ENCODE measurements at places on chromosomes 1 and 21. TPM values are rescaled to one million over a fixed set of nuclear protein-coding genes. Genes with fewer than 3 reads are reported as not detected.

GRCh38 chr1:183443011-183443410, 24.8 kb upstream of the NMNAT2 start:
- no peak for DNase-seq

DNA sequence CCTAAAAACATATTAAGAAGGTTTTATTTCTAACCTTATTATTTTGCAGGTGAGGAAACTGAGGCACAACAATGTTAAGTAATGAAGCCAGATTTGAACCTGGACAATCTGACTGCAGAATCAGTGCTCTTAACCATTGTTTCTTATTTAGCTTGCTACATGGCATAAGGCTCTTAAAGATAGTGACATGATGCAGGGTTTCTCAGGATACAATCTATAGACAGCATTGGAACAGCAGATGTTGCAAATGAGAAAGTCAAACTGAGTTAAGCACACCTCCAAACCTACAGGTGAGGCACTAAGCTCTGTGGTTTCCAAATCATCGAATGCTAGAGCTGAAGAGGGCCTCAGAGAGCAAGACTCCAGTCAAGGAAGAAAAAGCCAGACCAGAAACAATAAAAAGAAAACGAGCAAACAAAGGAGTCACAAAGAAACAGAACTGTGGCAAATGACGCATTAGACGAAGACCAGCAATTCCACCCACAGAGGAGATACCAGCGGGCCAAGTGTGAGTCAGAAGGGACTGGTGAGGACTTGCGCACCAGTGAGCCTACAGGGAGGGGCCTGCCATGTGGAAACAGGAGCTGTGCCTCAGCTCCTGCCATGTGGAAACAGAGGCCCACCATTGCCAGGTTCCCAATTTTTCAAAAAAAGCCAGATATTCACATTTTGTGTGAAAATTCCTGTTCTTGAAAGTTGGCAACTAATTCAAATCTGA, 14.4 kb downstream of the CD58 start:
- DNase-seq: peak; percentile 87

GRCh38 chr1:233319272-233319671, 8.3 kb upstream of the MAP3K21 start:
- DNase-seq: no peak

- peak; percentile 25 for DNase-seq
These were observed at the start of gene B4GALT2 for GRCh38 chr1:43978551-43979260. Gene B4GALT2, plus strand, starts transcription at chr1:43979210. Its CDS starts 1,951 bp downstream, at chr1:43981161.

DNA sequence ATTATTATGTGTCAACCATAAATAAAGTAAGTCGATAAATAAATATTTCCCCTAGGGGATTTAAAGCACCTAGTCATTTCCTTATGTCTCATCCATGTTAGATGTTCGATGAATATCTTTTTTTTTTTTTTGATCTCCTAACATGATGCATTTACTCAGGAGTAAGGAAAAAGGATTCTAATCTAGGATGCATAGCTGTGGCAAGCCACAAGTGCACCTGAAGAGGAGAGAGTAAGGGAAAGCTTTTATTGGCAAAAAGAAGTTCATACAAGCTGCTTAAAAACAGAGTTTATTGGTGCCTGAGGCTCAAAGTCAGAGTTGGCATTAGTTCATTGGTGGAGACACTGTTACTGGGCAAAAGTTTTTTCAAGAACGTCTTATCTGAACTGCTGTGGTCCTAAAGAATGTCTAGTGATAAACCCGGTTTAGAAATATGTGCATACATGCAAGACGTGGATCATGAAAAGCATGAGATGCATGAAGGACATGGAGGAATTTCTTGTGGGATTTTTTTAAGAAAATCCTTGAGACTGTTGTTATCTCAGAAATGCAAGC, 51.7 kb downstream of the SWT1 start:
- DNase-seq: no peak

DNA sequence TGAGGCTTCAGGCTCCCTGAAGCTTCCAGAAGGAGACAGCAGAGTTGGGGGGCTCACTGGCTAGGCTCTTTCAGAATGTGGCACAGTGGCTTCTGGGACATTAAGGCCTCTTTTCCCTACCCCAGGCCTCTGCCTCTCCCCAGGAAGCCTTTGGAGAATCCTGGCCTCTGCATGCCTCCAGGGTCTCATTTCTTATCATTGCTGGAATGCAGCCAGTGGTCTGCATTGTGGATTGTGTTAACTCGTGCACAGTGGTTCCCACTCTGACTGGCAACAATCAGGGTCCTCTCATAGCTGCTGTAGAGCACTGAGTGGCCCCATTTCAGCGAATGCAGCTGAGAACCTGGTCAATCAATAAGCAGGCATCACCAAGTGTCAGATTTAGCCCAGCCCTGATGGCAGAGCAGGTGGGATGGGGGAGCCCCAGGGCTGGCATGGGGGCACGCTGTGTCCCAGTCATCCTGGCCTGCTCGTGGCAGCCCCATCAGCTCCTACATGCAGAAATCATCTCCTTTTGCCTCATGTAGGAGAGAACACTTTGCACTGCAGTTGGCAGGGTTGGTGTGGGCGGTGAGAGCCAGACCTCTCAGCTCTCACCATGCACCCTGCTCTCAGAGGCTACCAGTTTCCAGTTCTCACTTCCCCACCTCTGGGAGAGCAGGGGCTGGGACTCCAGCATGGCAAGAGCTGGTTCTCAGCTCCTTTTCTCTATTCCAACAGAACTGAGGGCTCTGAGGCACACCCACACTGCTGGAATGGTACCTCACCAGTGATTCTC, 13.4 kb downstream of the ADORA1 start:
- DNase-seq: no peak

DNA sequence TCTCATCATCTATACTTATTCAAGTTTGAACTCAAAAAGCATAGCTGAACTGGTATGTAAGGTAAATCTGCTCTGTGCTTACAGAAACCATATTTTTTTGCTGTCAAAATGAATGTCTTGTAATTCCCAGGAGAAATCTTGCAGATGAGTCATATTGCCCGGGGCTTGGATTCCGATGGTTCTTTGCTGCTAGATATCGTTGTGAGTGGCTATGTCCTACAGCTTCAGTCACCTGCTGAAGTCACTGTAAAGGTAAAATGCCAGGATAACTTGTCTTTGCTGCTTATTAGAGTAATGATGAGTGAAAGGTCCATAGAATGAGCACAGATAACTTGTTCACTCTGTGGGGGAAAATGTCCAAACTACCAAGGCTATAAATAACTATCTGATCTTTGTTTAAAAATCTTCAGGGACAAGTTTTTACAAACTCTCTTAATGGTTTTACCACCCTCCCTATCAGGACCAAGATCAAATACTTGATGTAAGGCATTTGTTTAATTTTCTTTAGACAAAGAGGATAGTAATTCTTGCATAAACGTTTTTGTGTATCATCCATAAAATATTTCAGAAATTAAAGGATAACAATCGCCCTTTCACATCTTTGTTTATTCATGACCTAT, 222.3 kb downstream of the TPR start:
- peak; percentile 23 for DNase-seq

- no peak for DNase-seq
These were observed 112.6 kb downstream of the HUNK start for GRCh38 chr21:31985398-31985797.

- peak; percentile 39 for DNase-seq
These were observed 65.5 kb upstream of the LRP8 start for GRCh38 chr1:53393325-53393792.

GRCh38 chr21:29074007-29074376, 544 bp upstream of the CCT8 start:
- no peak for DNase-seq

DNA sequence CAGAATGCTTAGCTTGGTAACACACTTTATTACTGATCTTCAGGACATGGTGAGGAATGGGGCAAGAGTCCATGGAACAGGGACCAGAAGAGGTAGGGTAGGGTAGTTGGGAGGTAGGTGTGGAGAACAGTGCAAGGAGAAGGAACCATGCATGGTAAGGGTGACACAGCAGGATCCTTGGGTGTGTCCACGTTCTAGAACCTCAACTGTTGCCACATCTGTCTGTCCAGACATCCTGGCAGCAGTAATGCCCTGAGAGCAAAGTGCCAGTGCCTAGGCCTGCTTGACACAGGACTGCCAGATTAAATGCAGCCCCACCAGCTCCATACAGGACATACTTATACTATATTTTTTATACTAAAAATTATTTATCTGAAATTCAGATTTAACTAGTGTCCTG, 13.9 kb downstream of the DMAP1 start:
- no peak for DNase-seq

- peak; percentile 86 for DNase-seq
These were observed at the start of gene PIGC for GRCh38 chr1:172443666-172444453. Gene PIGC, minus strand, starts transcription at chr1:172444069. Its CDS starts 1,447 bp downstream, at chr1:172442622.

DNA sequence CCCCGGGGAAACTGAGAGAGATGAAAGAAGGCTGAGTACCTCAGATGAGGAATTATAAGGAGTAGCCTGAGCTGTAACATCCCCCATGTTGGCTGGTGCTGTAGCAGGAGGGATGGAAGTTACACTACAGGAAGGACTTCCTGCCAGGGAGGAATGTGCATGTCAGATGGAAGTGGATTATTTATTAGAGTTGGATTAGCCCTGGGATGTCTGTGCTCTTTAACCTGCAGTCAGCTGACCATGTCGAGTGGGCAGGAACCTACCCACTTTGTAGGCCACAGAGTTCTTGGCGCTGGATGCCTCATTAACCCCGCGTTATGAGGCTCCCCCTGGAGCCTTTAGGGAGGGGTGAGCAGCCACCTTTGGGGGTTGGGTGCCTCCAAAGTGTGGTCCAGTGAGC, 757 bp upstream of the SEMA4A start:
- DNase-seq: no peak

GRCh38 chr1:110914676-110915075, 41.7 kb downstream of the CD53 start:
- DNase-seq: no peak

DNA sequence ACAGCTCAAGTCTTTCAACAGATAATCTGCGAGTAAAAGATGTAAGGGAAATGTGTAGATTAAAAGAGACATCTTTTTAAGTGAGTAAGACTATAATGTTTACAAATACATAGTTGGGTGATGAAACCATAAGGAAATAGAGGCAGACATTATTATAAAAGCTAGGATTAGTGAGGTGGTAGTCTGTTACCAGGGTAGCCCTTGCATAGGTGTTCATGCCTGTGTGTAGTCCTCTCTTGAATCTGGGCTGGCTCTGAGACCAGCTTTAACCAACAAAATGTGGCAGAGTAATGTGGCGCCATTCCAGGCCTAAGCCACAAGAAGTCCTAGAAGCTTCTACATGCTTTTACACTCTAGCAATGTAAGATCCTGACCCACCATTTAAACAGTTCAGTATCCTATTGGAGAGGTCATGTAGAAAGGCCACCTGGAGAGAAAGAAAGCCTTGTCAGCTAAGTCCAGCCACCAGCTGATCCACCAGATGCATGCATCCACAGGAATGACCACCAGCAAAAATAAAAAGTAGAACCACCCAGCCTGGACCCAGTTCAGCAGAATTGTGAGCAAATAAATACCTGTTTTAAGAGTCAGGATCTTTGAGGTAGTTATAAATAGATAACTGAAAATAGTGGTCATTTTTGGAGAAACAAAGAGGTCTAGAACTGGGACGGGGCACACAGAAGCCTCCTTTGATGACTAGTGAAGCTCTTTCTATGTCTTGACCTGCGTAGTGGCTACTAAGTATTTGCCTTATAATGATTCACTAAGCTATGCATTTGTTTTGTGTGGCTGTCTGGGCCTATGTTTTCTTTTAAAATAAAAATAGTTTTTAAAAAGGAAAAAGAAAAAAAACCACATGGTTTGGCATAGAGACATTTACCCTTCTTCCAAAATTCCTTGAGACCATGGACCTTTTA, 8.1 kb downstream of the NIBAN1 start:
- no peak for DNase-seq

- DNase-seq: no peak
These were observed 1.2 kb downstream of the LMX1A start for GRCh38 chr1:165355139-165355976.

DNA sequence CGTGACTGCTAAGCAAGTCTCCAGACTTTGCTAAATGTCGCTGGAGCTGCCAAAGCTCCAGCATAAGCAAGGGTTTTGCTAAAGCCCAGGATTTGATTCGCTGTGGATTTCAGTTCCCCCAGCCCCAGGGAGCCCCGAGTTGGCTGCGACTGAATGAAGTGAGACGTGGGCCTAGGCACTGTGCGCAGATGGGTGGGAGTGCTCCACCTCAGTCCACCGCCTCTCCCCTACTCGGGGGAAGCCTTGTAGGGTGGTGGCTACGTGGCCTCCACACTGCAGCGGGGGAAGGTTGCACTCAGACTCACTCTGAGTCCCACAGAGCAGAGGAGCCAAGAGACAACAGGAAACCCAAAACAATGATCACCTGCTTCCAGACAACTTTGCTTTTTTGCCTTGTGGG, 397.8 kb upstream of the VAMP3 start:
- DNase-seq: no peak

GRCh38 chr1:205629751-205630150, 2.1 kb downstream of the ELK4 start:
- DNase-seq: no peak

DNA sequence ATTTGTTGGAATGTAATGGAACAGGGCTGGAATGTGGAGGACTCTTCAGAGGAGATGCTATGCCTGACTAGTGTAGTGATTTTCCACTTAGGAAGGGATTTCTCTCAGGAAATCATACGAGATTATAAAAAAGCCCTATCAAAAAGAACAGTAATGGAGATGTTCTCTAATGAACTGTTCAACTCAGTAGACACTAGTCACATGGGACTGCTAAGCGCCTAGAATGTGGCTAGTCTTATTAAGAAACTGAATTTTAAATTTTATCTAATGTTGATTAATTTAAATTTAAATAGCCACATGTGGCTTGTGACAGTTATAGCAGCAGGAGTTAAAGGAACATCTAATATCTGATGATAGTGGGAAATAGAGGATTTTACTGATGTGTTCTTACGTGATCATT, 94.0 kb downstream of the SLC35F3 start:
- DNase-seq: no peak

DNA sequence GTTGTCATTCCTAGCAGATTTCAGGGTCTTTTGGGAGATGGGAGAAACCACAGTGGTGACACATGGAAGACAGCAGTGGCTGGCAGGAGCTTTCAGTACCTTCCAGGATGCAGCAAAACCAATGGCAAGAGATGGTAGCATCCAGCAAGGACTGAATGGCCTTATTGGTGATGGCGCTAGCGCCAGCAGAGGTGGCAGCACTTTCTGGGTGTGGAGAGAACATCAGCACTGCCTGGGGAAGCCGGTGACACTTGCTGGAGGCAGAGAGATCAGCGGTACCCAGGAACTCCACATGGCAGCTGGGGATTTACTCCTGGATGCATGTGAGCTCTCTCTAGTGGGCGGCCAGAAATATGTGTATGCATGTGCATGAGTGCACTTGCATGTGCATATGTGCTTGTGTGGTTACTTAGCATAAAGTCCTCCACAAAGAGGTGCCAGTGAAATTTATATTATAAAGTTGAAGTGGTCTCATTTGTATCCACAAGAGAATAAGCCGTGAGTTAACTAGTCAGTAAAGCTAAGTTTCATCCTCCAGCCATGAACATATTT, 364.7 kb downstream of the LMX1A start:
- DNase-seq: no peak

CYP4Z1 gene
- total RNA-seq: not detected

RAB7B gene
- total RNA-seq: 3.8 TPM

NFASC gene
- total RNA-seq: 3.2 TPM

MR1 gene
- total RNA-seq: 11.8 TPM

ARHGAP30 gene
- total RNA-seq: 0.02 TPM

CFAP298 gene
- total RNA-seq: 68.3 TPM

CCDC18 gene
- total RNA-seq: 2.3 TPM

LCE3B gene
- total RNA-seq: not detected

PRR9 gene
- total RNA-seq: not detected

SPATA45 gene
- total RNA-seq: 0.75 TPM

OR2G6 gene
- total RNA-seq: not detected
